G401 (cell line): ENCODE measurements at places on chromosomes 16 and 17.

DNA sequence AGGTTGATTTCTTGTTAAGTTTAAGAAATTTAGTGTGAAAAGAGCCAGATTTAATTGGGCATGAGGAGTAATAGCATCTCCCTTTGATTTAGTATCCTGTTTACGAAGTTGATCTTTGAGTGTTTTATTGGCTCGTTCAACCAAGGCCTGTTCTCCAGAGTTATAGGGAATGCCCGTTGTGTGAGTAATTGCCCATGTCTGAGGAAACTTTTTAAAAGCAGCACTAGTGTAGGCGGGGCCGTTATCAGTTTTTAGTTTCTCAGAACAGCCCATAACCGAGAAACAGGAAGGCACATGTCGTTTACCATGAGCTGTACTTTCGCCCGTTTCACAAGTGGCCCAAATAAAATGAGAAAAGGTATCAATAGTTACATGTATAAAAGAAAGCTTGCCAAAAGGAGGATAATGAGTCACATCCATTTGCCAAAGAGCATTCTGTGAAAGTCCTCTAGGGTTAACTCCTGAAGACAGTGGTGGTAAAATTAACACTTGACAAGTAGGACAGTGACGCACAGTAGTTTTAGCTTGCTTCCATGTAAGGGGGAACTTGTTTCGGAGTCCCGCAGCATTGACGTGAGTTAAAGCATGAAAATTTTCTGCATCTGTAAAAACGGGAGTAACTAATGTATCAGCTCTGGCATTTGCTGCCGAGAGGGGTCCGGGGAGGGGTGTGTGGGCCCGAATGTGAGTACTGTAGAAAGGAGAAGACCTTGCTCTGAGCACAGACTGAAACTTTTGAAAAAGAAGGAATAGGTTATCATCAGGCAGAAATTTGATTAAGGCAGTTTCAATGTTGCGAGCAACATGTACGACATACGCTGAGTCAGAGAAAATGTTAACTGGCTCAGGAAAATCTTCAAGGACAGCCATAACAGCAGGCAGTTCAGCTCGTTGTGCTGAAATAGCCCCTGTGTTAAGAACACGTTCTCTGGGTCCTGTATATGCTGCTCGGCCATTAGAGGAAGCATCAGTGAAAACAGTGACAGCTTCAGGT lies 18.5 kb upstream of the KCTD5 start:
- no peak for DNase-seq

- no peak for DNase-seq
These were observed 14.2 kb downstream of the CX3CL1 start for GRCh38 chr16:57386381-57386951.

- no peak for DNase-seq
These were observed 15.7 kb downstream of the TMIGD1 start for GRCh38 chr17:30318155-30318554.

- DNase-seq, result peak; percentile 68
These were observed 572 bp downstream of the MPG start for GRCh38 chr16:78444-79150.

GRCh38 chr17:444879-445454 lies 92.4 kb upstream of the RPH3AL start:
- DNase-seq, result no peak

- peak; percentile 97 for DNase-seq
These were observed 74.5 kb upstream of the TNRC6C start for GRCh38 chr17:77884019-77884418.

DNA sequence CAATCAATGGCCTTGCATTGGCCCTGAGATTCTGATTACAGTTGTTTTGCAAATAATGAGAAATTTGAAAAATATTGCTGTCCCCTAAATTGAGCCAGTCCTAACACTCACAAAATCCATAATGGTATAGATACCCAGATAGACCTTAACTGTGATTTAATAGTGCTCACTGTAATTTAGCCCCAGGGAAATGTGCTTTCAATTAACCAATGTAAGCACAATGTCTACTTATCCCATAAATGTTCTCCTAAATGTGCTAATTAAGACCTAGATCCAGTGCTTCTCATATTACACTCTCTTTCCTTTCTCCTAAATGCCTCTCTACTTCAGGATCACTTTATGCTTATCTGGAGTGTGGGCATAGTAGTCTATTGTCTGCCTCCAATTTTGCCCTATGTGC lies 417.8 kb upstream of the CCL2 start:
- no peak for DNase-seq

- no peak for DNase-seq
These were observed 184.4 kb downstream of the AATF start for GRCh38 chr17:37133136-37133535.

- no peak for DNase-seq
These were observed 48.3 kb upstream of the BAHCC1 start for GRCh38 chr17:81346908-81347349.

GRCh38 chr17:2050300-2051060 lies 4.4 kb upstream of the HIC1 start:
- DNase-seq, result peak; percentile 66

DNA sequence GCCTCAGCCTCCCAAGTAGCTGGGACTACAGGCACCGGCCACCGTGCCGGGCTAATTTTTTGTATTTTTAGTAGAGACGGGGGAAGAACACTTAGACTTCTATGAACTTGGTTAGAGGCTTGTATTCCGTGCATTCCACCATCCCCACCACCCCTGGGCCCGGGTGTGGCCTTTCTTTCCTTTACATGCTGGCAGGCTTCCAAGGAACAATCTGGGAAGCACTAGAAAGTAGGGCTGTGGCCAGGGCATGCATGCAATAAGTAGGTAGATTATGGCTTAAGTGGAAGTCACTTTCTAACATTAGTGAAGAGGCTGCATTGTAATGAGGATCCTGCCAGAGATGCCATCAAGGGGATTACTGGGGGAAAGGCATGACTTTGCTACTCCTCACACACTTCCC lies 171.6 kb downstream of the SHISA6 start:
- no peak for DNase-seq

GRCh38 chr17:57619061-57619937 lies 125.8 kb downstream of the CCDC182 start:
- DNase-seq, result no peak

- no peak for DNase-seq
These were observed 3.5 kb downstream of the MEFV start for GRCh38 chr16:3252967-3253366.

DNA sequence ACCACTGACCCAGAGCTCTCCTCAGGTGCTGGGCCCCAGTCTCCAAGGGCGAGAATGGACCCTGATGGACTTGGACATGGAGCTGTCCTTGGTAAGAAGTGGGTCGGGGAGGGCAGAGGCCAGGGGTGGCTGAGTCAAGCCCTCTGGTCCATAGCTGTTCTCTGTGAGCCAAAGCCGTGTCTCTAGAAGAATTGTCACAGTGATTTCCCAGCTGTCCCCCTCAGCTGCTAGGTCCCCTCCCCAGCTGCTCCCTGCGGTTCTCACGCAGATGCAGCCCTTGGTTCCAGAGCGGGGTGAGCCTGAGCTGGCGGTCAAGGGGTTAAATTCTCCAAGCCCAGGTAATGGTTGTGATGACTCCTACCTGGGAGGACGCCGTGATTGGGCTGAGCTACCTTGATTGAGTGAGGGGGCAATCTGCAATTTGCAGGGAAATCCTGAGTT lies 1.3 kb upstream of the NOL3 start:
- no peak for DNase-seq

DNA sequence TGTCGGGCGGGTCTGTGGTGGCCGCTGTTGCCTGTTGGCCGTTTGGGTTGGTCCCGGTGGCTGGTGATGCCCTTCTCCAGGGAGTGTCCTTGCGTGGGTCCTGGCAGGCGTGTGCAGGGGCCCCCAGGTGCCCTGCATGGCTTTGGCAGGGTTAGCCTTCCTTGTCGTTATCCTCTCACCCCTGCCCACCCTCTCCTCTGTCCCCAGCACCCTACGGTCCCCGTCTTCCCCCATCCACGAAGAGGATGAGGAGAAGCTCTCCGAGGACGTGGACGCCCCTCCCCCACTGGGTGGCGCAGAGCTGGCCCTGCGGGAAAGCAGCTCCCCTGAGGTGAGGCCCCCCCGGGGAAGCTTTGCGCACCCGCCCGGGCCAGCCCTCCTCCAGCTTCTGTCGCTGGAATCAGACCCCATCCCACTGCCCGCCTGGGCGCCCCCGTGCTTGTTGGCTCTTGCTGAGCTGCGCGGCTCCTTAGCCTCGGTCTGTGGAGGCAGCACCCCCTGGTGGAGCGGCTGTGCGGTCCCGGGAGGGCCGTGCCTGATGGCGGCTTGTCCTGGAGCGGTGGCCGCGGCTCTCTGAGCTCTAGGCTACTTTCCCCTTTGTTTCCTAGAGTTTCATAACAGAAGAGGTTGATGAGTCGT lies 10.6 kb upstream of the NUDT16L1 start:
- DNase-seq, result peak; percentile 63

DNA sequence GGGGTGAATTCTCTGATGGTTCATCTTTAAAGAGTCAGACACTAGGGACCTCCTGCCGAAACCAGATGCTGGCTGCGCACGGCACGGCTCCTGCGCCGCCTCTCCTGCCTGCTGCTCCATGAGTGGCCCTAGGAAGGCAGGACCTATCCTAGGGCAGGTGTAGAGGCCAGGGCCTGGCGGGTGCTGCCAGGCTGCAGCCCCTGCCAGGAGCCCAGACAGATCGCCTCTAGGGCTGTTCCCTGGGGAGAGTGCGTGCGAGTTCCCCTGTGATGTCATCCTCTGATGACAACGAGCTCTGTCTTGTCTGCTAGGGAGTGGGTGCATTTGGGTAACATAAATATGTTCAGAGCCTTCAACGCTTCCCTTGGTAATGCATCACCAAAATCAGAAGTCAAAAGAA lies 23.9 kb downstream of the SLC38A10 start:
- no peak for DNase-seq

DNA sequence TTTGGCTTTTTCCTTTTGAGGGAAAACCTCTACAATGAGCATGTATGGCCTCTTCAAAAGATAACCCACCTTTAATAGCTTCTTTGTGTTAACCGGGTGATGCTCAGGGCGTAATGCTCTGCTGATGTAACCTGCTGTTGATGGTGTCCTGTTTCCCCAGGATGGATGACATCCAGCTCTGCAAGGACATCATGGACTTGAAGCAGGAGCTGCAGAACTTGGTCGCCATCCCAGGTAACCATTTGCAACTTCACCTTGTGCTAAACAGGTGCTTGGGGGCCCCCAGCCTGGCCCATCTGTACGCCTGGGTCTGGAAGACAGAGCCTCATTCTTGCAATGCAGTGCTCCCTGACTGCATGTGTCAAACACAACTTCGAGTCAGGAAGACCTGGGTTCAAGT lies 75.1 kb downstream of the MARF1 start:
- DNase-seq, result no peak

GRCh38 chr17:34645594-34645993 lies 66.2 kb downstream of the TMEM132E start:
- no peak for DNase-seq

DNA sequence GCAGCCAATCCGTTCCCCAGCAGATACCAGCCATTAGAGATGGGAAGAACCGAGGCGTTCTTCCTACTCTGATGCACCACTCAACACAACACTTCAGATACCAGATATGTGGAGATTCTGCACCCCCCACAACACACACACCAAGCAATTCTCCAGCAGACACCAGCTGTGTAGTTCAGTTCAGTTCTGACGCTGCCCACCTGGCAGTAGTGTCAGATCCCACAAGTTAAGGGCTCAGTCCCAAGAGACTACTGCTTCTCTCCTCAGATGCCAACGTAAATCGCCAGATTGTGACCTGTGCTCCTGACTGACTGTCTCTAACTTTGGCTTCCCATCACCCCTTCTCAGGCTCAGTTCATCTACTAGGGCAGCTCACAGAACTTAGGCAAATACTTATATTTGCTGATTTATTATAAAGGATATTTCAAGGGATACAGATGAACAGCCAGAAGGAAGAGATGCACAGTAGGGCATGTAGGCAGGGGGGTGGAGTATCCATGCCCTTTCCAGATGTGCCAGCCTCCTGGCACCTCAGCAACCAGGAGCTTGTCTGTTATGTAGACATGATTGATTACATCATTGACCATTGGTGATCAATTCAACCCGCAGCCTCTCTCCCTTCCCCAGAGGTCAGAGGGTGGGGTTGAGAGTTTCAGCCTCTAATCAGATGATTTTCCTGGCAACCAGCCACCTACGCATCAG lies 110.6 kb downstream of the PRKCA start:
- DNase-seq, result no peak
